Activated CD4-positive, alpha-beta T cell treated with anti-CD3 and anti-CD28 coated beads for 4 hours (primary cell): ENCODE measurements at places on chromosomes 12 and 14.

GRCh38 chr14:38481952-38482678 is 226.2 kb upstream of the CLEC14A start:
- no peak for DNase-seq

DNA sequence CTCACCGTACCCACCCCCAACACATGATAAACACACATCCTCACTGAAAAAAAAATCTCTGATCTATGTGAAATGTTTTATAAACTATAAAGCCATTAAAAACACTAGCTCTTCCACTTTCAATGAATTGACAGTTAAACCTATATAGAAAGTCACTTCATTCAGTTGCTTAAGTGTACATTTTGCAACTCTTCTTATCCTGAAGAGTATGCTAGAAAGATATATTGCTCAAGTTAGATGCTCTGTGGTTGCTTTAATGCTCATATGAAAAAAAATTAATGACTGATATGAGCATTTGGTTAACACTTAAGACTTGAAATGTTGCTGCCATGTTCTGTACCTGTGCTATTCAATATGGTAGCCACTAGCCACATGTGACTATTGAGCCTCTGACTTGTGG is 21.0 kb upstream of the MIA2 start:
- no peak for DNase-seq

- no peak for DNase-seq
Observed at GRCh38 chr12:43222796-43223195, 329.2 kb downstream of the ADAMTS20 start.

DNA sequence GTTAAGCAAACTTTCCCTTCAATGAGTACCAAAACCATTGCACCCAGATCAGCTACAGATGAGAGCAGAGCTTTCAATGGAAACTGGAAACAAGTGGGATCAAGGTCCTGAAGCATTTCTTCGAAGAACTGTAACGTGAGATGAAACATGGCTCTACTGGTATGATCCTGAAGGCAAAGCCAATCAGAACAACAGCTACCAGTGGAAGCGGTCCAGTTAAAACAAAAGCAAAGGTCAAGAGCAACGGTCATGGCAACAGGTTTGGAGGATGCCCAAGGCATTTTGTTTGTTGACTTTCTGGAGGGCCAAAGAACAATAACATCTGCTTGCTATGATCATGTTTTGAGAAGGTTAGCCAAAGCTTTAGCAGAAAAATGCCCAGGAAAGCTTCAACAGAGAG is 137.9 kb upstream of the CPSF6 start:
- no peak for DNase-seq

DNA sequence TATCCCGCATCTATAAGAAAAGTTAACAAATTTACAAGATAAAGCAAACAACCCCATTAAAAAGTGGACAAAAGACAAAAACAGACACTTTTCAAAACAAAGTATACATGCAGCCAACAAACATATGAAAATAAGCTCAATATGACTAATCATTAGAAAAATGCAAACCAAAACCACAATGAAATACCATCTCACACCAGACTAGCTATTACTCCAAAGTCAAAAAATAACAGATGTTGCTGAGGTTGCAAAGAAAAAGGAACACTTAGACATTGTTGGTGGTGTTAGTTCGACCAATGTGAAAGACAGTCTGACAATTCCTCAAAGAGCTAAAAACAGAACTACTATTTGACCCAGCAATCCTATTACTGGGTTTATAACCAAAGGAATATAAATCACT is 968.6 kb upstream of the USP15 start:
- no peak for DNase-seq

GRCh38 chr14:59483363-59483762 is 845 bp downstream of the L3HYPDH start:
- no peak for DNase-seq

DNA sequence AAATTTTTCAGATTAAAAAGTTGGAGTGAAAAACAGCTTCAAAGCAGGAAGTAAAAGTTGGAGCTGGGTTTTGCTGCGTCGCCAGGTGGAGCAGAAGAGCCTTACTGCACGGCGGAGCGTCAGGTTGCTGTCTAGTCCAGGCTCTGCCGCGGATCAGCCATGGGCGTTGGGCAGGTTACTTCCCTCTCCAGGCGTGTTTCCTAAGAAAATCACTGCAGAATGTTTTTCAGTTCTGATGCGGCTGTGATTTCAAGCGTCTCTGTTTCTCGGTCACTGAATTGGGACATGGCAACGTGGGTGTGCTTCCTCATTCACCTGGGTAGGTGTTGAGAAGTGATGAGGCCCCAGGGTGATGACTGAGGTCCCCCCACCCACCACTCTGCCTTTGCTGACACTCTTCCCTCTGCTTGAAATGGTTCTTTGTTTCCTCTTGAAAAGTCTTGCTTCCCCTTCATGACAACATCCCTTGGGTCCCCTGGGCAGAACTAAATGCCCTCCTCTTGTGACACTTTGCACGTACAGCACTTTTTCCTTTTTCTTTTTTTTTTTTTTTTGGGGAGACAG is 7.6 kb downstream of the EVL start:
- DNase-seq: peak; percentile 66

- no peak for DNase-seq
Observed at GRCh38 chr12:60475825-60476224, 880.0 kb downstream of the SLC16A7 start.

DNA sequence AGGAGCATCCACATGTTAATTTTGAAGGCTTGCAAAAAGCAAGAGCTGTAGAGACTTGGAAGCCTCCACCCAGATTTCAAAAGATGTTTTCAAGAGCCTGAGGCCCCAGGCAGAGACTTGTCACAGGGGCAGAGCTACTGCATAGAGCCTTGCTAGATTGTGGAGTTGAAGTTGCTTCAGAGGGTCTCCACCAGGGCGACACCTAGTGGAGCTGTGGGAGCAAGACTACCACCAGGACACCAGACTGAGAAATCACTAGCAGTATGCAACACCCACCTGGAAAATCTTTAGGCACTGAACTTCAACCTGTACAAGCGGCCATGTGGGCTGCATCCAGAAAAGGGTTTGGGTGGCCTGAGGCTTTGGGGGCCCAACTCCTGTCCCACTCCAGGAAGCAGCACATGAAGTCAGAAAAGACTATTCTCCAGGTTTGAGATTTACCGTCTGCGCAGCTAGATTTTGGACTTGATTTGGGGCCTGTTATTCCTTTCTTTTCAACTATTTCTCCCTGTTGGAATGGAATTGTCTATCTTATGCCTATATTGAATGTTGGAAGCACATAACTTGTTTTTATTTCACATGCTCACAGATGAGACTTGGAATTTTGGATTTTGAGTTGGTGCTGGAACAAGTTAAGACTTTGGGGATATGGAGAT is 508.6 kb downstream of the FLRT2 start:
- peak; percentile 10 for DNase-seq

- DNase-seq: no peak
Observed at GRCh38 chr14:36582011-36582873, at the start of gene NKX2-8. Gene NKX2-8 (minus strand): TSS chr14:36582614. CDS start chr14:36582389, 225 bp downstream.

DNA sequence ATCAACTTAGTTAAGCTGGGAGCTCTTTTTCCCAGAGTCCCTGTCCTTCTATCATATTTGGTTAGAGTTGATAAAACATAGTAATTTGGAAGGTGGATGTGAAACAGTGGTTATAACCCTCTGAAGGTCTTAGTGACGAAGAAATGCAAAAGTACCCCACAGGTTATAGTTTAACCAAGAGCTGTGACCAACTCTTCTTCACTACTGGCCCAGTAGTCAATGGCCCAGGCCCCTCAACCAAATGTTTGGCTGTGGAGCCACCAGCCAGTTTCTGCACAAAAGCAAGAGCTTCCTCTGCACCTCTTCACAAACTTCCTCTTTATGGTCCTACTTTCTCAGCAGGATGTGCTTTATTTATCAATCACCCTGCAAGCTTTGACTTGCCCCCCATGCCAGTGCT is 132.6 kb downstream of the BMP4 start:
- no peak for DNase-seq

GRCh38 chr12:1838205-1838993 is 18.0 kb downstream of the LRTM2 start:
- no peak for DNase-seq

DNA sequence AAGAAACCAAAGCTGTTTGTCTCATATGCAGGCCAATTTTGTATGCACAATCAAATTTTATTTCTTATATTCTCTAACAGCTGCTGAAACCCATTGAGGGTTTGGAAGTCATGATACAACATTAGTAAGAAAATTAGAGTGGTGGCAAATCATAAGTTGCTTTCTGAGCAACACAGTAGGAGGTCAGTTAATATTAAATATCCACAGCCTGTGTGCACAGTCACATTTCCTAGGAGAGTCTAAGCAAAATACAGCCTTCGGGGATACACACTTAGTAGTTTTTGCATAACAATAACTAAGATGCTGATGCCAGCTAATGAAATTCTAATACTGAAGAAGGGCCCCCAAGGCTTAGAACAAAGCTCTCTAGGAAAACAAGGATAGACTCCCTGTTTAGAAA is 209.6 kb upstream of the E2F7 start:
- no peak for DNase-seq

DNA sequence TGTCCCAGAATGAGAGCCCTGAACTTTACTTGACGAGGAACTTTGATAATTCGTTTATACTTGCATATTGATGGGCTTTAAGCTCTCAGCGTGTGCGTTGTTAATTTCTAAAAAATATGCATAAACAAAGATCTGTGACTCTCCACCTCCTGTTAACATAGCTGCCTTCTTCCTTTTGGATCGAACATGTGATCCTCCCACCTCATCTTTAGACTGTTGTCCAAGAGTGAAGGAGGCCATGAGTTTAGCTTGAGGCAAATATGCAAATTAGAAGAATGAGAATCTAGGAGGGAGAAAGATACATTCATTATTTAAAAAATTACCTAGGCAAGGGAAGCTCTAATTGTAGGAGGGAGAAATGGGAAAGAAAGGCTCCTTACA is 617 bp downstream of the TTC8 start:
- DNase-seq: no peak

- DNase-seq: no peak
Observed at GRCh38 chr12:106981788-106982187, 5.2 kb downstream of the MTERF2 start.

DNA sequence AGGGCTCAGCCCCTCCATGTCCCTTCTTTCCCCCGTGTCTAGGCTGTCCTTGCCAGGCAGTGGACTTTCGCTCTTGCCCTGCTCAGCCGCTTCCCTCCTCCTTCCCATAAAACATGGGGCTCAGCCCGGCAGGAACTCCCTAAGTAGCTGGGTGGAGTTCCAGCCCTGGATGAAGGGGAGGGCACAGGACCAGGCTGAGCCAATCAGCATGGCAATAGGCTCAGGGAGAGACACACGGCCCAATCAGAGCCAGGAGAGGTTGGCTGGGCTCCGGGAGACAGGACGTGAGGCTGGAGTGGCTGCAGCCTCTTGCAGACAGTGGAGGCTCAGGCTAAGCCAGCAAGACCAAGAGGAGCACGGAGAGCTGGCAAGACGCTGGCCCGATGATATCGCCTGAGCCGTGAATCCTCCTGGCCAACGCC is 54.3 kb downstream of the GALNT9 start:
- no peak for DNase-seq

DNA sequence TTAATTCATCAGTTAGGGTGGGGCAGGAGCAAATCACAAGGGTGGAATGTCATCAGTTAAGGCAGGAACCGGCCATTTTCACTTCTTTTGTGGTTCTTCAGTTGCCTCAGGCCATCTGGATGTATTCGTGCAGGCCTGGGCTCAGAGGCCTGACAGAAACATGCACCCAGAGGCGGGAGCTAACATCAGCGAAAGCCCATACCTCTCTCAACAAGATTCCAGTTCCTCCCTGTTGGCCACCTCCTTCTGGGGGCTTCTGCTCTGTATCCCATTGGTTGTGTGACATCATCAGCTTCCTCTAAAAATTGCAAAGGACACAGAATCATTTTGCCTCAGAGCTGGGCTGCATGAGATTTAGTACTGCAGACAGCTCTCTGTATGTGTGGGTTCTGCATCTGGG is 134.3 kb downstream of the ZNF664 start:
- DNase-seq: no peak

DNA sequence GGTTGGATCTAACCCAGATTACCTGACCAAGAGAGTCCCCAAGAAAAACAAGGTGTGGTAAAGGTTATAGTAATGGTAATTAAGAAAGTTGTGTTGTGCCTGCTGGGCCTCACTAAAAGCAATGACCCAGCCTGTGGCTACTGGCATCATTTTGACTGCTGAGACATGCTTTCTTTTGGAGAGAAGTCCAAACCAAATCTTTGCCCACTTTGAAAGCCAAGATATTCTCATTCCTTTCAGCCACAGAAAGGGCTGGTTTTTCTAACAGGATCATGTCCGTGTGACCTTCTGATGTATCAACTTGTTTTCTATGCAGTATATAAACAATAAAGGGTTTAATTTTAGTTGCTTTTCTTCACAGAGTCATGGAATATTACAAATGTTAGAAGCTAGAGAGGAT is 388.6 kb downstream of the RAD51B start:
- DNase-seq: no peak

- peak; percentile 5 for DNase-seq
Observed at GRCh38 chr12:85036234-85036707, at the start of the genes LRRIQ1 and TSPAN19. Gene LRRIQ1 (plus strand): TSS chr12:85036351. CDS start chr12:85038177, 1,826 bp downstream. Gene TSPAN19 (minus strand): TSS chr12:85036277. CDS start chr12:85029946, 6,331 bp downstream.

DNA sequence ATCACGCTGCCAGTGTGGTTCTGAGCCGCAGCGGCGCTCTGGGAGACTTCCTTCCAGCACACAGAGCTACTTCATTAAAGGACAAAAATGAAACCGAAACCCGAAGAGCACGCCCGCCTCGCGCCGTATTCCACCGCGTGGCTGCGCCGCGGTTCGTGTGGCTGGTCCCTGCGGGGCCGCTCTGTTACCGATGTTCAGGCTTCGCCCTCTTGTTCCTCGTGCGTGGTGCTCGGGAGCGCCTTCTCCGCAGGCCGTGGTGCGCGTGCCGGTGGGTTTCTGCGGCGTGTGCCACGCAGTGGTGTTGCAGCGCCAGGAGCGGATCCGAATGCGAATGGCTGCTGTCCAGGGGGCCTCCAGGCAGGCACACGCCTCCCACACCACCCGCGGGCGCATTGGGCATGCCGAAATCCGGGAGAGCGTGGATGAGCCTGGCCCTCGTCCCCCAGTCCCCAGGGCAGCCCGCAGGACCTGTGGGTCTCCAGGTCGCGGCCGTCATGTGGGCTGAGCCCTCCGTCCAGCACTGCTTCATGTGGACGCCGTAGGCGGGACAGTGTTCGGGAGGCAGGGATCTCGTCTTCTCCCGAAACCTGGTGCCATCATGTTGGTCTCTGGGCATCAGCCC is 91.2 kb downstream of the ADGRD1 start:
- DNase-seq: no peak

DNA sequence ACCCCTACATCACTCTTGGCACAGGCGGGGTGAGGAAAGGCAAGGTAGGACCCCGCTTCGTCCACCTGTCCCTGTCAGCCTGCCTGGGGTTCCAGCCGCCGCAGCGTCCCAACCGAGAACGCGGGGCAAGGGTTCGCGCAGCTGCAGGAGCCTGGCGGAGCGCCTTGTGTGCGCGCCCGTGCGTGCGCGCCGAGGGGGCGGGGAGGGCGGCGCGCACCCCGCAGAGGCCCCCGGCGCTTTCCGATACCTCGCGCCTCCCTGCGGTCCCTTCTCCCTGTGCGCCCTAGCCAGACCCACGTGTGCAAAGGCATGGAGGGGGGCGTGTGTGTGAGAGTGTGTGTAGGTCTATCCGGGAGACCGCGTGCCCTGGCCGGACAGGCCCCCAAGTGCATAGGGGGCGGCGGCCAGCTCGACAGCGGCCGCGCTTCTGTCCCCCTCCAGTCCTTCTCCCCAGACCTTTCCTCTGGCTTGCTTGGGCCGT is 122.4 kb downstream of the TSPAN9 start:
- no peak for DNase-seq
